ENCODE measurements at places on chromosomes 16 and 17.

- DNase-seq, result no peak
Observed at GRCh38 chr17:72588961-72589360, 468.1 kb downstream of the SOX9 start.

GRCh38 chr16:57695680-57696069, 1.1 kb downstream of the DRC7 start:
- DNase-seq, result no peak

DNA sequence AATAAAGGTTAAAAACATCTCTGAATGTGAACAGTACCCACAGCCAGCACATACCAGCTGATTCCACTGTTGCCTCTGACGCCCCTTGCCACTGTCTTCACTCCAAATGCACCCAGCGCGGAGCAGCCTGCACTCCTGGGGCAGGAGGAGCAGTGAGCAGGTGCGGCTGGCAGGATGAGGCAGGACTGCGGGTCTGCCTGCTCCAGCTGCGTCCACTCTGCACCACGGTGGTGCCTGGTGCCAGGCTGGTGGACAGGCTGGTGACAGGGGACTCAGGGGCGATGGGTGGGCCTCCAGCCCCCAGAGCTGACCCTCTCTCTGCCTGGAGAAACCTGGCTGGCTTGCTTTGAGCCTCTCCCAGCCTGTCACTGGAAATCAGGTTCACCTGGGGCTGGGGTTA, 9.4 kb downstream of the RAB40B start:
- no peak for DNase-seq

DNA sequence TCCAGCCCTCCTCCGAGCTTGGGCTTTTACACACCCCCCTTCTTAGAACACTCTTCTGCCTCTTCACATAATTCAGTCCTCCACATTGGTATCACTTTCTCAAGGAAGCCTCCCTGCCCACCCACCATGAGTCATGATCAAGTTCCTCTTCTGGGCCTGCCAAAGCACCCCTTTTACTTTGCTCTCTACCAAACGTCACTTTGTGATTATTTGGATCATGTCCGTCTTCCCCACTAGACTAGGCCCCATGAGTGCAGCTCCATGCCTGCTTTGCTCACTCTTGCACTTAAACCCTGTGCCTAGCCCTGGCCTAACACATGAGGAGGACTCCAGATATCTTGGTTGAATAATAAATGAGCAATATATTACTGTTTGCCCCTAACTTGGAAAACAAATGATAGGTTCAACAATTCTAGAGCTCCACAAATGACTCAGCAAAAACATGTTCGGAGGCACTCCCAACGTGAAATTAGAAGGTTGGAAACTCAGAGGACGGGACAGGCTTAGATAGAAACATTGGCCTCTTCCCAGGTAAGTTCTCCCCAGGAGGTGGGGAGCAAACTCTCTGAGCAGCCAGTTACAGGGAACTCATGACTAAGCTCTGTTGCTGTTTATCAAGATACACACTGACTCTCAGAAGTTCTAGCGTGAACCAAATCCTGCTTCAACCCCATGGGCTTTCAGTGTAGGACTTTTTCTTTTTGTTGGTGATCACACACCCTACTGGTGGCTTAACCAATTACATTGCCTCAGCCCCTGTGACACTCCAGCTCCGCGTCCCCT, 28.3 kb downstream of the G6PC1 start:
- peak; percentile 82 for DNase-seq

DNA sequence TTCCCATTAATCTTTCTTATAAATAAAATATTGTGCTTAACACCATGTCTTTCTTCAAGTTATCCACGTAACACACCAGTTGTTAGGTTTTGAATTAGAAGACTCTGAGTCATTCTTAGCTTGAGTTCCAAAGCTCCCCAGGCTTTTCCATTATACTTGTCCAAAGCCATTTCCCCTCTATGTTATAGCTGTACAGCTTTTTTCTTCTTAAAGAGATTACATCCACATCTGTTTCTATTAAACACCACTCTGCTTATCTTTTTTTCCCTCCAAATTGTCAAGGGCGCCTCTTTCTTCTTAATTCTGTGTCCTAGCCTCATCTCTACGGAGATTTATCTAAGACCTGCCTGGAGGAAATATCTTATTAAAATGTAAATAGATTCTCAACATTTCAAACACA, 139.4 kb upstream of the CPHXL start:
- no peak for DNase-seq

GRCh38 chr16:52446080-52446479, 100.9 kb downstream of the TOX3 start:
- DNase-seq, result no peak

DNA sequence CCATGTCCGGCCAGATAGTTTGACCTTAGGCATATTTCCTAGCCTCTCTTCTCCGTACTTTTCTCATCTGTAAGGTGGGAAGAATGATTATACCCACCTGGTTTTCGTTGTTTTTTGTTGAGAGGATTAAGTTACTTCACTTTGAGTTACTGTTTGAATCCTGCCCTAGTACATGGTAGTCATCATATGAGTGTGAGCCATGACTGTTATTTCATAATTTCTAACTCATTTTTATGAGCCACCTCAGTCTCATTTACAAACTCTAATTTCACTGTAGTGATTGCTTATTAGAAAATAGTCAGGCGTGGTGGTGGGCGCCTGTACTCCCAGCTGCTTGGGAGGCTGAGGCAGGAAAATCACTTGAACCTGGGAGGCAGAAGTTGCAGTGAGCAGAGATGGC, 45.1 kb downstream of the YPEL2 start:
- DNase-seq, result no peak

GRCh38 chr17:7191069-7191468, 11.9 kb upstream of the ASGR1 start:
- no peak for DNase-seq

GRCh38 chr16:14335297-14335696, 264.2 kb downstream of the MRTFB start:
- no peak for DNase-seq

- no peak for DNase-seq
Observed at GRCh38 chr17:35943537-35943936, at the start of gene LYZL6. Gene LYZL6, minus strand, starts transcription at chr17:35943713. Its CDS starts 4,357 bp downstream, at chr17:35939356.

DNA sequence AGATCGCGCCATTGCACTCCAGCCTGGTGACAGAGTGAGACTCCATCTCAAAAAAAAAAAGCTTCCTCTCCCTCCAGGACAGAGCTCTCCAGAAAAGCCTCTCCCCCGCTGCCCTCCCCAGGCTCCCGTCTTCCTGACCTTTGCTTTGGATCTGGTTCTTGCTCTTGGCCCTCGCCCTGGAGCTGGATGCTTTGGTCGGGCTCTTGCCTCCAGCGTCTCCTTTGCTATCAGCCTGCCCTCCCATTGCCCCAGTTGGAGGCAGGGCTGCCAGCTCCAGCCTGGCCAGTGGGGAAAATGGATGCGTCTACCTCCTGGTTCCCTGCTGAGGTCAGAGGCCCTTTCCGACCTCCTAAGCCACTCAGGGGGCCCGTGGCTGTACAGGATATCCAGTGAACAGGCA, 35.9 kb downstream of the TRARG1 start:
- DNase-seq, result no peak

DNA sequence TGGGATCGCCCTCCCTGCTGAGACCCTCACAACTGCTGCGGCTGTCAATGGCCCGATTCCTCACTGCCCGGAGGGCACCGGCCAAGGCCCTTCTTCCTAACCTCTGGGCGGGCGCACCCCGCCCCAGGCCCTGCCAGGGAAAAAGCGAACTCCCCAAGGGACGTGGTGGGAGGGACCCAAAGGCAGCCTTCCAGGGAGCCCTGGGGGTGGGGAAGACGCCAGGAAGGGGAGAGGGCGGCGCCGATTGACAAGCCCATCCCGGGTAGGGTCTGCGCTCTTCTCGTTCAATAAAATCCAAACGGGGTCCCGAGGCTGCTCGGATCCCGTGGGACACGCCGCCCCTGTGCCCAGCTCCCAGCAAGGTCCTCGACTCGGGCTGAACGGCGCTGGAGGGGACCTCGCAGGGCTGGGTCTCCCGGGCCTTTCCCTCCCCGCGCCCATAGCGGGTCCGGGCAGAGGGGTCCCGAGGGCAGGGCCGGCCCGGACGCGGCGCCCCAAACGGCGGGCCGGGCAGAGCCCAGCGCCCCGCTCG, 416 bp downstream of the KIFC3 start:
- no peak for DNase-seq

DNA sequence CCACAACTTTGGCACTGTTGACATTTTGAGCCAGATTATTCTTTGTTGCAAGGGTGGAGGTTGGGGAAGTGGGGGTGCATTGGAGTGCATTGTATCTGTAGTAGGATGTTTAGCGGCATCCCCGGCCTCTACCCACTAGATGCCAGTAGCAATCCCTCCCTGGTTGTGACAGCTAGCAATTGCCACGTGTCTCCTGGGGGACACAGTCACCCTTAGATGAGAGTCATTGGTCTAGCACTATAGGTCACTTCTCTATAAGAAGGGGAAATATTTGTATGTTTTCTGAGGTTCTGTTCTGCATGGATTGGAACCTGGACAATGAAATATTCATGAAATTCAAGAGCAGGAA, 32.4 kb downstream of the MSI2 start:
- DNase-seq, result no peak

GRCh38 chr16:85554889-85555718, 58.0 kb upstream of the GSE1 start:
- DNase-seq, result peak; percentile 62

DNA sequence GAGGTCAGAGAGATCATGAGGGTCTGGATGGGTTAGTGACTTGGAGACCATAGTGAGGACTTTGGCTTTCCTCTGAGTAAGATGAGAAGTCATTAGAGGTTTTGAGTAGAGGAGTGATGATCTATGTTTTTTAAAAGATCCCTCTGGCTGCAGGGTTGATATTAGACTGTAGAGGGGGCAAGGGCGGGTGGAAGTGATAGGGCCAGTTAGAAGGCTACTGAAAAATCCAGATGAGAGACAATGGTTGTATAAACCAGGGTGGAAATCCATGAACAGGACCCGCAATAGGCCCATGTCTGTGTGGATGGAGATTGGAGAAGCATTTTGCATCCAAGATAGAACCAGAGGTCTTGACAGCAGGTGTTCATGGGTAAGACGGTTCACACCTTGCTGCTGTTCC, 9.8 kb downstream of the ITGAL start:
- no peak for DNase-seq

- no peak for DNase-seq
Observed at GRCh38 chr17:82328141-82328993, 5.2 kb downstream of the SECTM1 start.

DNA sequence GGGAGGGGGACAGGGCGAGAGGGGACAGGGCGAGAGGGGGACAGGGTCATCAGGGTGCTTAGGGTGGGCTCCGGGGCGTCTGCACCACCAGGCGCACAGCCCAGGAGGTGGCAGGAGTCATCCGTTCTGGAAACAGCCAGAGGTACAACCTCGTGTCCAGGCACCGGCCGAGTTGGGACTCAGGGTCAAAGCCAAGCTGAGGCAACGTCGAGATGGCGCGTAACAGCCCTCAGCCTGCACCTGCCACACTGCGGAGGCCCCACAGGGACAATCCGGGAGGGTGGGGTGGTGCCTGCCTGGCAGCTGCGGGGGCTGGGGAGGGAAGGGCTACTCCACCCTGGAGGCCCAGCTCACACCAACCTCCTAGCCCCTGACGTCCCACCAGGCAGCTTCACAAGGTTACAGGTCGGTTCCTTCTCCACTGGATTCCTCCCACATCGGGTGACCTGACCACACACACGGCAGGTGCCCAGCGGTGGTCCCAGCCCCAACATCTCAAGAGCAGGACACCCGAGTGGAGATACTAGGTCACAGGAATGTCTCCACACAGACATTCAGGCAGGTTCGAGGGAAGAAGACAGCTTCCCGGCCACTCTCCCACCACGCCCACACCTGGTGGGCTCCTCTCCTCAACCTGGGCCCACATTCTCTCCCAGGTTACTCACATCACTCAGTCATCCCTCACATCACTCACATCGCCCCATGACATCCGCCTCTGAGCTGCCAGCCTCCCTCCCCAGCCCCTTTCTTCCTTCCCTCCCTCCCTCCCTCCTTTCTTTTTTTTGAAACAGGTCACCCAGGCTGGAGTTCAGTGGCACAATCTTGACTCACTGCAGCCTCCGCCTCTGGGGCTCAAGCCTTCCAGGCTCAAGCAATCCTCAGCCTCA, 47.3 kb downstream of the RPH3AL start:
- no peak for DNase-seq

- no peak for DNase-seq
Observed at GRCh38 chr16:7340938-7341337, 8.3 kb downstream of the RBFOX1 start.

GRCh38 chr16:75289189-75289588, 37.8 kb upstream of the BCAR1 start:
- peak; percentile 34 for DNase-seq

DNA sequence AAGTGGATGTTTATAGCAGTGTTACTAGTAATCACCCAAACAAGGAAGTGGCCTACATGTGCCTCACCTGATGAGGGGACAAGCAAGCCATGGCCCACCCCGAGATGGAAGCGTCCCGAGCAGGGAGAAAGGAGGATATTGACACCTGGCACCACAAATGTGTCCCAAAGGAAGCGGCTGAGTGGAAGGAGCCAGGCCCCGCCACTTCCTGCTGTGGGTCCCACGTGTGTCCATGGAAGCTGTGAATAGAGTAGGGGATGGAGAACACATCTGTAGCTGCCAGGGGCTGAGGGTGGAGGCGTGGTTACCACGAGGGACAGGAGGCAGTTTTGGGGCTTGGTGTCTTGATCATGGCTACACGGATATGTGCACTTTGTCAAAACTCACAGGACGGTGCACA, 49.2 kb downstream of the KCNJ12 start:
- DNase-seq, result no peak

- peak; percentile 43 for DNase-seq
Observed at GRCh38 chr16:1929105-1929504, 10.9 kb upstream of the HS3ST6 start.

GRCh38 chr17:49393491-49394255, 21.0 kb downstream of the PHB1 start:
- no peak for DNase-seq

- DNase-seq, result no peak
Observed at GRCh38 chr17:77478899-77479298, 338.1 kb downstream of the SEC14L1 start.

DNA sequence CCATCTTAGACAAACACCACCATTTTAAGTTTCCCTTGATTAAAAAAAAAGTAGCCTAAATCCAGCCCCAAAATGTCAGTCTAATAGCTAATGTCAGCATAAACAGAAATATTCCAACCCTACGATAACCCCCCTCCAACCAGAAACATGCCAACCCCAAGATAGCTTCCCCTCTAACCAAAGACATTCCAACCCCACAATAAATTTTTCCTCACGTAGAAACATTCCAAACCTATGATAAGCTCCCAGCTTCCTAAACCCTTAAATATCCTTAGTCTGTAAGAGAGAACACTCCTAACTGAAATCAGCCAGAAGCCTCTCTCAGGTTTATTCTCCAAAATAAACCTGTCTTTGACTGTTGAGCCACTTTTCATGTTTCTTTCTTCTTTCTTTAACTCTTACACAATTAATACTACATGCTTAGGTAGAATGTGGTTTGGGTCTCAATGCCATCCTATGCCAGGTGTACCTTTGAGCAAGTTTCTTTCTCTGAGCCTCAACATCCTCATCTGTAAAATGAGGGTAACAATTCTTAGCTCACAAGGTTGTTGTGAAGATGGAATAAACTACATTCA, 10.5 kb upstream of the KRT38 start:
- DNase-seq, result peak; percentile 77

Data from AG10803 (cell line).